ENCODE measurements at places on chromosomes 13 and 19.

DNA sequence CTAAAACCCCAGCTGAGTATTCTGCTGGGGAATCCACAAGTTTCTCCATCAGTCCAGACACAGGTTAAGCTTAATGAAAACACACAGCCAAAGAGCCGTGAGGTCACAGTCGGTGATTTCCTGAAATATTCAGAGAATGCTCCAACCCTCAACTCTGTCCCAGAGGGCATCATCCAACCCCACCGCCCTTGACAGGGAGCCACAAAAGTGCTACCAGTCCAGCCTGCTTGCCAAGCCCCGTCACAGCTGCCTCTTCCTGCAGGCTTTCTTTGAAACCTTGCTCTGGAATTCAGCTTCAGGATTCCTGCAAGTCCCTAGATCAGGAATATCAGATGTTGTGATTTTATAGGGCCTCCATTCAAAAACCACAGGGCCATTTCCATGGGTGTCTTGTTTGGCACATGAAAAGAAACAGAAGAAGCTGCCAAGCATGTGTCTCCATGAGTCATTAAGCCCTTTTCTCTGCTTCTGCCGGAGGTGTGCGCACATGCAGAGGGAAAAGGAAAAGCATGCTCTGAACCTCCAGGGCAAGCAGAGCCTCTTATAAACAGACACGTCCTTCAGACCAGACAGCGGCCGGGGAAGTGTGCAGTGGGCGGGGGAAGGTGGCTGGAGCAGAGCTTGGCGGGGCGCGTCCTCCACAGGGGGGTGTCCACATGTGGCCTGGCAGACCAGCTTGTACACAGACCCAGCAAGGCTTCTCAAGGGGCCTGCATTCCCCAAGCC, 164.7 kb downstream of the KATNAL1 start:
- DNase-seq, result peak; percentile 96

DNA sequence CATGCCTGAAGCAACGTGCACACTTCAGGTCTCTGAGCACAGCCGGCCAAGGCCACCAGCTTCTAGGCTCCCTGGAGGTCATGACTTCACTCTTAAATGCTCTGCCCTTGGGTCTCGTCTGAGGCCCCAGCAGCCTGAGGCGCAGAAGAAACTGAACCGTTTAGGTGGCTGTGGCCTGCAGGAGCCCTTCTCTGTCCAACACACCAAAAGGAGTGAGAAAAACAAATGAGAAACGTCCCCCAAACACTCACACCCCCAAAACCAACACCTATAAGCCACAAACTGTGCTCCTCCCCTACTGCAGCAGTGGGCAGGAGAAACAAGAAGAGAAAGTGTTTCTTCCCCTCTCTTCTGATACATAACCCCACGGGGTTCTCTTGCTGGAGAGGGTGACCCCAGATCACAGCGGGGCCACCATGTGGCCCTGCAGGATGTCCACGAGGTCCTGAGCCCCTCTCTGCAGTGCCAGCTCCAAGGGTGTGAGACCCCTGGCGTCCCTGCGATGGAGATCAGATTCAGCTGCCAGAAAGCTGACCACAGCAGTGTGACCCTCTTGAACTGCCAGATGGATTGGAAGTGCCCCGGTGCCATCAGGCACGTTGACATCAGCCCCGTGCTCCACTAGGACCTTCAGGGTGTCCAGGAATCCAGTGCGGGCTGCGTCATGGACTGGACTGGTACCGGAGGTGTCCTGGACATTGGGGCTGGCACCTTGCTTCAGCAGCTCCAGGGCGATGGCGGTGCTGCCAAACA, 1.0 kb upstream of the KRI1 start:
- no peak for DNase-seq

DNA sequence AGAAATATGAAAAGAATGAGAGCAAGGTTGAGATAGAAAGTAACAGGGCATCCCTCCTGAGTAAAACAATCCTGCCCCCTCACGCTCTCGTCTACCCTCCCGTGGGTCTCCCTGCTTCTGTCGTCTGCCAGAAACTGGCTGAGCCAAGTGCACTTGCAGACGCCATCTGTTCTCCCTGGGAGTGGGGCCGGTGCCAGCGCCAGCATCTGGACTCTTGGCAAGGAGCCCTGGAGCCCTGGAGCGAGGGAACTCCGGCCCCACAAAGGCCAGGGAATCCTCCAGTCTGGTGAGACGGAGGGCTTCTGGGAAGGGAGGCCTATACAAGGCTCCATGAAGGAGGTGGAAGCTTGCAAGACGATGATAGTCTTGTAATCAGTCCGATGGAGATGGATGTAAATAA, 2.3 kb upstream of the TMEM91 start:
- peak; percentile 82 for DNase-seq

GRCh38 chr19:11159598-11160439, 4.2 kb upstream of the SPC24 start:
- no peak for DNase-seq

- DNase-seq, result no peak
Measured at GRCh38 chr19:23810496-23810895, 51.8 kb upstream of the ZNF681 start.

DNA sequence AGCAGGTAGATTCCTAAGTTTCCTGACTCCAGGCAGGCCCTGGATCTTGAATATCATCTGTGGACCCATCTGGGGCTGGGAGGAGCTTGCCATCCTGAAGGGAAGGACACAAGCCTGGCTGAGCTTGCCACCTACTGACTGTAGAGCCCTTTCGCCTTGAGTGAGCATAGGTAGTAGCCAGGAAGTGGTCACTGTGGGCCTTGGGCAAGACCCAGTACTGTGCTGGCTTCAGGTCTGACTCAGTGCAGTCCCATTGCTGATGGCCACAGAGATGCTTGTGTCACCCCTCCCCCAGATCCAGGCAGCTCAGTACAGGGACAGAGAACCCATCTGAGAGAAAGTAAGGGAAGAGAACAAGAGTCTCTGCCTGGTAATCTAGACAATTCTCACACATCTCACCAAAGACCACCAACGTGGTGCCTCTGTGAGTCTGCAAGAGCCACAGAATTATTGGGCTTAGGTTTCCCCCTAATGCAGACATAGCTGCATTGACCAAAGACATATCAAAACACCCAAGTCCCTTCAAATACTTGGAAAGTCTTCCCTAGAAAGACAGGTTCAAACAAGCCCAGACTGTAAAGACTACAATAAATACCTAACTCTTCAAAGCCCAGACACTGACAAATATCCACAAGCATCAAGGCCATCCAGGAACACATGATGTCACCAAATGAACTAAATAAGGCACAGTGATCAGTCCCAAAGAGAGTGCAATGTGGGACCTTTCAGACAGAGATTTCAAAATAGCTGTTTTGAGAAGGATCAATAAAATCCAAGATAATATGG, 108.2 kb upstream of the WASF3 start:
- DNase-seq, result no peak

- DNase-seq, result no peak
Measured at GRCh38 chr13:102176846-102177245, 225.0 kb downstream of the FGF14 start.

DNA sequence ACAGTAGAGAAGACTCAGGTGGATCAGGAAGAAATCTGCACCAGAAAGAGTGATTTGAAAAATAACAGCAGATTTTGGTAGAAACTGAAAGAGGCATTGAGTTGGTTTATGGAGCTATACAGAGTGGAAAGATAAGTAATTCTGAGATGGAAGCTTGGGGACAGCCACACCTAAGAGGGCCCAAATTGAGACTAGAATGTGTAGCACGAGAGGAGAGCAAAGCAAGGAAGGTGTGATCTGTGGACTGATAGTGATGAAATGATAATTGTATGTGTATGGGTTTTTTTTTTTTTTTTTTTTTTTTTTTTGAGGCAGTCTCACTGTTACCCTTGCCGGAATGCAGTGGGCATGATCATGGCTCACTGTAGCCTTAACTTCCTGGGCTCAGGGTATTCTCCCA, 16.3 kb downstream of the SAE1 start:
- no peak for DNase-seq

GRCh38 chr19:2139385-2140137, 11.8 kb downstream of the AP3D1 start:
- no peak for DNase-seq

DNA sequence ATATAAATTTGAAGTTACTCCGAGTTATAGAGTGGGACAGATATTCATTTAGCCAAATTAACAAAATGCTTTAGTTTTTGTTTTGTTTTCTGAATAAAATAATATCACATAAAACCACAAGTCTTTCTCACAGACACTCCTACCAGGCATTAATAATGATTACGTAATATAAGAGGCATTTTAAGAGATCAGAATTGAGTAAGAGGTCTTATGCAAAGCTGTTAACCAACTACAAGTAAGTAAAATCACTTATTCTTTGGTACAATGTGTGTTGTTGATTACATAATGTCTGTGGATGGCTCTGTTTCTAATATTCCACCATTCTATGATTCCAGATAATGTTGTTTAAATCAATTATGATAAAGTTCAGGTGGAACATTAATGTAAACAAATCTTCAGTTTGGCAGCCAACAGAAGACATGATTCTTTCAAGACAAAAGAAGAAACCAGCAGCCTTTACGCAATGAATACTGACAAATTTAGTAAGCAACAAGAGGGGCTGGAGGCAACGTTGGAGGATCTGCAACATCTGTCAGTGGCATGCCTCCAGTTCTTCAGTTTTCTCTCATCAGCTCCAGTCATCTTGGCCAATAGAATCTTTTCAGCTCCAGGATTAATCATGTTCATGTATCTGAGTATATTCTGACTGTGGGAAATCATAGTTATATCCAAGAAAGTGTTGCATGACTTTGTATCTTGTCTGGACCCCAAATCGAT, 403.8 kb downstream of the SLITRK5 start:
- DNase-seq, result peak; percentile 33

DNA sequence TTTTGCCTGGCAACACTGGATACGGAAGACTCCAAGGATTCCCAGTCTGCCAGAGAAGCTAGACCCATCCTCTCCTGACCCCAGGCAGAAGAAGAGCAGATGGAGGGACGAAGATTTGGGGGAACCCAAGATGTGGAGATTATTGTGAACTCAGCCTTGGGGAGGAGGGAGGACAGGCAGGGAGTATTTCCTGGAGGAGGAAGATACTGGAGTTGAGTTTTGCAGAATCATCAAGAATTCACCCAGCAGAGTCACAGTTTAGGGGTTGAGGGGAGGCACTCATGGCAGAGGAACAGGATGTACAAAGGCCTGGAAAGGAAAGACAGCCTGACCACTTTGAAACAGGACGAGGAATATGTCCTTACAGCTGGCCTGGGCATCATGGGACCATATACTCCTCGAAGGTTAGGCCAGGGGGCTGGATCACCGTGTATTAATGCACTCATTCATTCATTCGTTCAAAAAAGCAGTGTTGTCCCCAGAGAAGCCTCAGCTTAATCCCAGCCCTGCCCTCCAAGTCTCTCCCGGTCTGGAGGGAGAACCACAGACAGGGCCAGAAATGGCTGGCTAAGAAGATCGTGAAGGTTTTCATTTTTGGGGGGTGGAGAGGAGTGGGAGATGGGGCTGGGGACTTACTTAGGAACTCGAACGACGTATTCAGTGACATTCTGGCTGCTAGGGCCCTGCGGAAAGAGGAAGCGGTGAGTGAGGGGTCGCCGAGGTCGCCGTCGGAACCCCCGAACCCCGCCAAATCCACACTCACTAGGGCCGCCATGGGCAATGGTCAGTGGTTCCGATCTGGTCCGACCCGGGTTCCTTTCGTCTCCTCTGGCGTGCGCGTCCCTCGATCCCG, 517 bp downstream of the GTF2F1 start:
- no peak for DNase-seq

GRCh38 chr13:51000061-51000460, 90.5 kb downstream of the RNASEH2B start:
- DNase-seq, result no peak

DNA sequence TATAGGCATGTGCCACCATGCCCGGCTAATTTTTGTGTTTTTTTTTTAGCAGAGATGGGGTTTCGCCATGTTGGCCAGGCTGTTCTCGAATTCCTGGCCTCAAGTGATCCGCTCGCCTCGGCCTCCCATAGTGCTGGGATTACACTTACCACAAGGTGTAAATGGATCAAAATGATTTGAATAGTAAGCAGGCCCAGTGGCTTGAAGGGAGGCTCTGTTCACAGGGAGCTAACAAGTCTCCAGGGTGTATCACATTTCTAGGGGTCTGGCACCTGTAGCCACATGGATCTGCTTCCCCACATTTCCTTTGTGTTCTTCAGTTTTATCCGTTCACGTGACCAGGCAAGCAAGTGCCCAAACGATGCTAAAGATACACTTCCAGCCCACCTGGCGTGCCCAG, 13.5 kb upstream of the CNFN start:
- no peak for DNase-seq

DNA sequence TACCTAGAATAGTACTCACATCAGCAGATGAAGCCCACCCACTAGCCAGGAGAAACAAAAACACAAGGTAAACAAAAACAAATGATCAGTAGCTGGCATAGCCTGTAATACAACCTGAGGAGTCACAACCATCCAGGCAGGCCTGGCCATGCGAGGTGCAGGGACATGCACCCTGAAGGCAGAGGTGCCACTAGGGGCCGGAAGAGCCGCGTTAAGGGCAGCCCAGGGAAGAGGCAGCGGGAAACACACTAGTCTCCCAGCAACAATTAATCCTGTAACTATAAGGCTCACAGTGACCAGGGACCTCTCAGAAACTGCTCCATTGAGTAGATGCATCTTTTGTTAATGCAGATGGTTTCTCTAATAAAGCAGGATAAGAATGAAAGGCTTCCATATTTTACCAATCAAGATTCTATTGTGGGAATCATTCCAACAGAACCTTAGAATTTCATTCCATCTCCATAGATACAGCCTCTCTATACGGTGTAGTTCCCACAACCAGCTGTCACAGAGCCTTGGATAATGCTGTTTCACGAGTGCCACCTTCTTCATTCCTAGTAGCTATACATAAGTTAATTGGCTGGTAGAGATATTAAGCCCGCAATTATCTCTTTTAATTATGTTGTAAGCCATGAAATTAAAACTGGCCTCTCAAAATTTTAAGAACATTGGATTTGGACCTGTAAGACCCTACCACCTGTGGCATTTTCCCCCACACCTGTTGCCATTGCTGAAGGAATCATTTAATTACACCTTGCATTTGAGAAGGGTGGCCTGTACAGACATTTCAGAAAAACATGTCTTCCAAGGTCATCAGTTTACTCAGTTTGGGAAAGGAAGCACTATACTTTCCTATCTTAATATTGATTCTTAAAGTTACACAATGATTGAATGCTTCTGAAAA, 28.7 kb downstream of the ANKRD10 start:
- no peak for DNase-seq

All from GM04504 (cell line).